BE2C (cell line): ENCODE measurements at places on chromosomes 12 and 14.

GRCh38 chr12:79531518-79531917, 159.2 kb downstream of the PAWR start:
- no peak for DNase-seq

- no peak for DNase-seq
Observed at GRCh38 chr12:51871126-51871525, 16.8 kb upstream of the ANKRD33 start.

GRCh38 chr12:123067654-123068053, 83.2 kb downstream of the PITPNM2 start:
- no peak for DNase-seq

DNA sequence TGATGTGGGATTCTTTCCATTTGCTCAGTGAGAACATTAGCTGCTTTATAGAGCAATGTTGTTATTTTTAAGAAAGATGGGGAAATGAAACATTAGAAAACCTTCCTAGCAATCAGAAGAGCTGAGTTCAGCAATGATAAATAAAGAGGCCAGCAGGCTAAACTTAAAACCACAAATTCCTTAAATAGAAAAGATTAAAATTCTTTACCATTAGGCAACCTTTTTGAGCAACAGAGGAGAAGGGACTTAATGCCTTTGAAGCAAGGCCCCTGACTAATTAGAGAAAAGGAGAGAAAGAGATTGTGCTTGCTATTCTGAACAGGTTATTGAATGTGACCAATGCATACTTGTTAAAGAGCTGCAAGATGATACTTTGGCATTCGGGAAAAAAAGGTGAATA, 160.8 kb upstream of the LMO3 start:
- no peak for DNase-seq

- DNase-seq, result no peak
Observed at GRCh38 chr14:101152855-101153254, 249.3 kb upstream of the RTL1 start.

GRCh38 chr12:6867413-6868210, at the start of gene TPI1:
Gene TPI1, plus strand, starts transcription at chr12:6867531. Its CDS starts 36 bp downstream, at chr12:6867567.
- DNase-seq, result peak; percentile 88

DNA sequence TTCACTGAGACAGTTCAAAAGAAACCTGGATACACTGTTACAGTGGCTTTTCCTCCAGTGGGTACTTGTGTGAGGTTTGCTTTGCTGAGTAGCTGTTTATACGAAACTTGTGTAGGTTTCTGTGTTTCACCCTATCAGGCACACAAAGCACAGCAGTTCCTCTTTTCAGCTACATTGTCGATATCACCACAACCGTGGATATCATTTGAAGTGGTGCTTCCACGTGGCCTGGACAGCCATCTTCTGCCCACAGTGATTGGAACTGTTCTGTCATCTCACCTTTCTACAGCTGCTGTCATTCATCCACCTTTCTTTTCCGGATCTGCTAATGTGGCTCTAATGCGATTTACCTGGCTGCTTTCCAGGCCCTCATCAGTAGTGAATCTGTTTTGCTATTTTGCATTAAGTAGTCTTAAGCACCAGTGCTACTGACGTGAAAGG, 368.8 kb downstream of the SYT1 start:
- peak; percentile 32 for DNase-seq

GRCh38 chr12:62128175-62128975, 131.8 kb upstream of the USP15 start:
- DNase-seq, result no peak

DNA sequence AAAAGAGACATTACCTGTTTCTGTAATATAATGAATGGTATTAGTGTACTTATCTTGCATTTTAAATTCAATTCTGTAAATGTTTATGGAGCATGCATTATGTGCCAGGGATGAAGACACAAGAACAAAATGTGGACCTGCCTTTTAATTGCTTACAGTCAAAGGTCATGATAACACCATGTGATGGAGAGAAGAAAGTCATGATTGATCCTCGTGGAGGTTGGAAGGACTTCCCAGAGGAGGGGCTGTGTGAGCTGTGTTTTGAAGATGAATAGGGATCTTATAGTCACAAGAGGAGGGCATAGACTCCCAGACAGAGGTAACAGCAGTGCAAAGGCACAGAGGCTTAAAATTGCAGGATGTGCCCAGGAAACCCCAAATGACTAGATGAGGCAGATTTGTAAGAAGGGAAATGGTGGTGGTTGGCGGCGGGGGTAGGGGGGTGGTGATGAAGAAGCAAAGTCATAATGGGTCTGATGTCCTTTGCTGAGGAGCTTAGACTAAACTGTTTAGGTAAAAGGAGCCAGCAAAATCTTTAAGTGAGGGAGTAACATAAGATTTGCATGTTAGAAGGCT, 151.5 kb downstream of the PRKCH start:
- no peak for DNase-seq

DNA sequence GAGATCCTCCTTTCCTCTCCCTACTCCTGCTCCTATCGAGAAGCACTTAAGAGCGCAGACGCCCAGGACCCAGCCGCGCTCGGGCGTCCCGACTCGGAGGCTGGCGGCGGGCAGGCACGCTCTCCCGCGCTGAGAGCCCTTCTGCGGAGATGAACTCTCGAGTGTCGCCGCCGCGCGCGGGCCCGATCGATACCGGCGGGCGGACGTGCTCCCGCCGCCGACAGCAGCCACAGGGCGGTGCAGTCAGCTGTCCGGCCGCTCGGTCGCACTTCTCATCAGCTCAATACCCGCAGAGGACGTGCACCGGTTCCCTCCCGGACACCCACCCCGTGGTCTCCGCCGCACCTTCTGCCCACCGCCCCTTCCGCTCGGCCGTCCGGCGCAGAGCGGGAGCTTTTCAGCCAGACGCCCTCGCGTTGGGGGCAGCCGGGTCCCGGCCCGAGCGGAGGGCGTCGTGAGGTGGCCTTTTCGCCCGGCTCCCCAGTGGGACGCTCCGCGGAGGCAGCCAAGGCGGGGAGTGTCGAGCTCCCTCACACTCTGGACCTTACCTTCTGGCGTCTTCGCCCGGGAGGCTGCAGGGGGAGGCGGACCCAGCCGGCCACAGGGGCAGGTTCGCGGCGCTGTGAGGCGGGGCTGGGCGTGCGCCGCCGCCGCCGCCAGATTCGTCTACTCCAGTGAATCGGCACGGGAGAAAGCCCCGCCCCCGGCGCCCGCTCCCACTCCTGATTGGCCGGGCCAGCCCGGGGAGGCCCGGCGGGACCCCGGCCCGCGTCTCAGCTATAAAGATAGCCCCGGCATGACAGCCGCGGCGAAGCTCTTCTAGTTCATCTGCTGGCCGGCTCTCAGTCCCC, at the start of gene INSM2:
Gene INSM2, plus strand, starts transcription at position 808 of the 851 bp plus-strand sequence. CDS start 89 bp downstream, outside the sequence.
- DNase-seq, result peak; percentile 100

- DNase-seq, result no peak
Observed at GRCh38 chr12:76784600-76785051, 20.7 kb downstream of the ZDHHC17 start.

- no peak for DNase-seq
Observed at GRCh38 chr14:50402965-50403364, 6.3 kb upstream of the CDKL1 start.

- no peak for DNase-seq
Observed at GRCh38 chr14:20499881-20500280, 5.5 kb upstream of the RNASE10 start.

GRCh38 chr12:123441523-123442164, 5.2 kb upstream of the RILPL2 start:
- no peak for DNase-seq

DNA sequence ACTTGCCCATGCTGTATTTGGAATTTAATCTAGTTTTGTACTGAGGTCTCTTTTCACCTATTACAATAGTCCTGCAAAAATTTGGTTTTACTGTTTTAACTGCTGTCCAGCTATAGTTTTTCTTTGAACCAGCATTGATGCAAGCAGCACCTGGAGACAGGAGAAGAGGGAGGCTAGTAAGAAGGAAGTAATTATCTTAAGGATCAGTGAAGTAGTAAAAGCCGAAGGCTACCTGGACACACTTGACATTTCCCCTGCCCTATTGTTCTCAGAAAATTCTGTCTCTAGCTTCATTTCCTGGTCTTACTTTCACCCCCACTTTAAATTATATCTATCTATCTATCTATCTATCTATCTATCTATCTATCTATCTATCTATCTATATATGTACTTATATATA, 43.5 kb upstream of the LRIG3 start:
- no peak for DNase-seq

- DNase-seq, result no peak
Observed at GRCh38 chr14:21352587-21352986, 31.2 kb downstream of the SUPT16H start.

DNA sequence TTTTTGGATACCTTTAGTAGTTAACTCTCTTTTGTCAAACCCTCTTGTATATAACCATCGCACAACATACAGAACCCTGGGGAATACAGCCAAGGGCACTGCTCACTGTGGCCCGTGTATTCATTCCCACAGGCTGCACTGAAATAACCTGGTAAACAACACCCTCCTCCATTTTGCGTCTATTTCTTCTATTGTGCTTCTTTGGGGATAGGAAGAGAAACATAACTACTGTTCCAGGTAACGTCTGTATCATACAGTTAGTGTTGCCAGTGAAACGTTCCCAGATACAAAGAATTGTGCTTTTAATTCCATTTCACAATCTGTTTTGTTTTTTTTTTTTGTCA, 9.6 kb downstream of the C12orf76 start:
- DNase-seq, result no peak

DNA sequence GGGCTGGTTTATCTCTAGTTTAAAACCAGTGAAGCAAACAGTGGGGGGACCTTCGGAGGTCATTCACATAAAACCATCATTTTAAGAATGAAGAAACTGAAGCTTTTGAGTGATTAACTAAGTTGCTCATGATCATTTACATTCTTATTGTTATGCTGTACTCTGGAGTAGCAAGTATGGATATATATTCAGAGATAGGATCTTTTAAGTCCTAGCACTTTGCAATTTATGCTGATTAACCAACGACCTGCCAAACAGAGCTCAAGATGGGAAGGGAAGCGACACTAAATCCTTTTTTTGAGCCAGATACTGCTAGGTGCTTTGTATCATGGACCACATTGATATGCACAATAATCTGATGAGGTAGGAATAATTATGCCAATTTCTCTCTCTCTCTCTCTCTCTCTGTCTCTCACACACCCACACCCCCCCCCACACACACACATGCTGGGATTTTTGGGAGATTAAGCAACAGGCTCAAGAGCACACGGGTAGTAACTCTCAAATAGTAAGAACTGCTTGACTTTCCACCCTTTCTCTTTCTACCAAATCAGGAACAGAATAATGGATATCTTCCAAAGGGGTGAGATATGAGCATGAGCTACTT, 303.4 kb downstream of the APAF1 start:
- DNase-seq, result no peak

- no peak for DNase-seq
Observed at GRCh38 chr12:3961591-3961990, 88.4 kb upstream of the PARP11 start.

DNA sequence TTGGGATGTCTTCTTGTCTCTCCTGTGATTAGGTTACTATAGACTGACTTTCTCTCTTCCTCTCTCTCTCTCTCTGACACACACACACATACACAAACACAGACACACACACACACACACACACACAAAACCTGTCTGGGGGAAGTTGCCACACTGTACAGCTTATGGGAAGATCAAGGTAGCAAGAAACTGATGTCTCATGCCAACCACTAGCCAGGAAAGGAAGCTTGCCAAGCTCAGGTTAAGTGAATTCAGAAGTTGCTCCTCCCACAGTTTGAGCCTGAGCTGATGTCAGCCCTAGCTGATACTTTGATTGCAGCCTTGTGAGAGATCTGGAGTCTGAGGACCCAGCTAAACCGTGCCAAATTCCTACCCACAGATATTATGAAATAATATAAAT, 67.1 kb downstream of the PPFIA2 start:
- no peak for DNase-seq

DNA sequence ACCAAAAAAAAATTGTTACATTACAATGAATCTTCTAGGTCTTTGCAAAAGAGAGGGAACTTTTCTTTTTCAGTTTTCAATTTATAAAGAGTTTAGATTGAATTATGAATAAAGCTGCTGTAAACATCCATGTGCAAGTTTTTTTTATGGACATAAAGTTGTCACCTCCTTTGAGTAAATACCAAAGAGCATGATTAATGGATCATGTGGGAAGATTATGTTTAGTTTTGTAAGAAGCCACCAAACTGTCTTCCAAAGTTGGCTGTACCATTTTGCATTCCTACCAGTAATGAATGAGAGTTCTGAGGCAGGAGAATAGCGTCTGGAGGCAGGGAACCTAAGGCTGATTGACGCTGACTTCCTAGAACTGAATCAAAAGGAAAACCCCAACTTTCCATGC, 30.2 kb downstream of the LEMD3 start:
- no peak for DNase-seq

GRCh38 chr12:44372259-44372658, 503.9 kb downstream of the NELL2 start:
- no peak for DNase-seq

DNA sequence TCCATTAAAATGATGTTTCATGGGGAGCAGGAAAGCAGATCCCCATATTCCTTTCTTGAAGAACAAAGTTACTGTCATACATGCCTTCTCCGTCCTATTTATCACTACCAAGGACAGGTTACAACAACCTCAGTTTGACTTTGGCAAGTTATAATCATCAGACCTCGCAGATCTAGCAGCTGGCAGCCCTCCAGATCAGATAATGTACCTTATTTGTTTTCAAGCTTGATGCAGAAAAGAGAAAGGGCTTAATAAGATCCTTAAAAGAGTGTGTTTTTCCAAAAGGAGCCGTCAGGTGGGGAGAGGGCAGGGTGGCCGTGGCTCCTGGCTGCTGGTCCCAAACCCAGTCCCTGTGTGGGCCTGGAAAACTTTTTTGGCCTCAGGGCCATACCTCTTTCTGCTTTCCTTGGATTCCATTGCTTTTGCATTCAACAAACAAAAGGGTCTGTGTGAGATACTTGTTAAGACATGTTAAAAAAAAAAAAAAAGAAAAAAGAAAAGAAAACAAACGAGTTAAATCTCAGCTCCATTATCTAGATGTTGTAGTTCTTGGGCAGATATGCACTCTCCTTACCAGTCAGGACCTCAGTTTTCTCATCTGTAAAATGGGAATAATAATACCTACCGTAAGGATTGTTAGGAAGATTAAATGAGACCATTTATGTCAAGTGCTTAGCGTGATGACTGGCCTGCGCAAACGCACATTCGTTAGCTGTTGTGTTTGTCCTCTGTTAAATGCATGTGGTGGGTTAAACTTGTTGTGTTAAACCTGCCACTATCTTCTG, 64.6 kb downstream of the B4GALNT3 start:
- DNase-seq, result no peak

GRCh38 chr12:662566-663292, 516 bp downstream of the NINJ2 start:
- DNase-seq, result no peak

- no peak for DNase-seq
Observed at GRCh38 chr14:71534506-71534905, 397.7 kb upstream of the RGS6 start.

DNA sequence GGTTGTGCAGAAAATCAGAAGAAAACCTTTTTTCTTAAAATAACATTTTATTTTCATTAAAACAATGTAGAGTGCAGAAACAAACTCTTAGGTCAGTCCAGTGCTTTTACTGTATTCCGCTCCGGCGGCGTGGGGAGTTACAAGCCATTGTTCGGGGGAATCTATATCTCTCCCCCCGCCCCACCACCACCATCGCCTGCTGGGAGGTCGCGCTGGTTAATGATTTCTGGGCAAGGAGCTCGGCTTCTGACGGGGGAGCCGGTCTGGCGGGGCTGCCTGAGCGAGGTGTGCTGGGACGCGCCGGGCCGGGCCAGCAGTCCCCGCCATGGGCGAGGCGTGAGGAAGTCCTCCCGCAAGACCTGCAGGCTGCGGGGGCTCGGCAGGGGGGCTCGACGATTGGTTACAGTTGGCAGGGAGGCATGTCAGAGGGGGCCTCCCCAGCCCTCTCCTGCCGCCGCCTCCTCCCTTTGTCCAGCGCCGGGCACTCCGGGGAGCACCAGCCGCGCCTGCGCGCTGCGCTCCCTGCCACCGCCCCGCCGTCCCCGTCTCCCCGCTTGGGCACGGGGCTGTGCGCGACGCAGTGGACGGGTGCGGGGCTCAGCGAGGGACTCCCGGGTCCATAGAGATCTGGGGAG, 1.0 kb upstream of the DUSP6 start:
- DNase-seq, result peak; percentile 65
